Suppressor macrophage treated with lipopolysaccharide for 1 hour (primary cell): ENCODE measurements at places on chromosomes 16 and 17.

GRCh38 chr17:6023036-6023831 lies 46.9 kb upstream of the WSCD1 start:
- no peak for DNase-seq

- DNase-seq, result no peak
These were observed 23.1 kb upstream of the CNOT1 start for GRCh38 chr16:58652741-58653140.

- no peak for DNase-seq
These were observed 808 bp upstream of the BAHCC1 start for GRCh38 chr17:81394377-81394920.

DNA sequence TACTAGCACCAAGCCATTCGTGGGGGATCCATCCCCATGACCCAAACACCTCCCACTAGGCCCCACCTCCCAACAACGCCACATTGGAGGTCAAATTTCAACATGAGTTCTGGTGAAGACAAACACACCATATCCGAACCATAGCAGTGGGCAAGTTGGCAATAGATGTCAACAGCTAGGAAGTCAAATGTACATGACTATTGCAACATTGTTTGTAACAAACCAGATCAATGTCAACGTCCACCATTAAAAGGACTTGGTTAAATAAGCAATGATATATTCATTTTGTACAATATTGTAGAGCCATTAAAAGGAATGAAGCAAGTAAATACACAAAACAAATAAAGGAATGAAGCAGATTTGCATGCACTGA lies 26.5 kb upstream of the CIITA start:
- no peak for DNase-seq

- DNase-seq, result peak; percentile 81
These were observed 271.8 kb downstream of the CPPED1 start for GRCh38 chr16:12531937-12532336.

GRCh38 chr16:86002178-86002900 lies 103.4 kb downstream of the IRF8 start:
- DNase-seq, result no peak

GRCh38 chr17:41801374-41802271 lies 10.1 kb downstream of the P3H4 start:
- DNase-seq, result peak; percentile 78

GRCh38 chr17:17201907-17202306 lies 4.2 kb downstream of the PLD6 start:
- DNase-seq, result no peak

- DNase-seq, result no peak
These were observed 67.1 kb downstream of the RMI2 start for GRCh38 chr16:11412175-11412904.

DNA sequence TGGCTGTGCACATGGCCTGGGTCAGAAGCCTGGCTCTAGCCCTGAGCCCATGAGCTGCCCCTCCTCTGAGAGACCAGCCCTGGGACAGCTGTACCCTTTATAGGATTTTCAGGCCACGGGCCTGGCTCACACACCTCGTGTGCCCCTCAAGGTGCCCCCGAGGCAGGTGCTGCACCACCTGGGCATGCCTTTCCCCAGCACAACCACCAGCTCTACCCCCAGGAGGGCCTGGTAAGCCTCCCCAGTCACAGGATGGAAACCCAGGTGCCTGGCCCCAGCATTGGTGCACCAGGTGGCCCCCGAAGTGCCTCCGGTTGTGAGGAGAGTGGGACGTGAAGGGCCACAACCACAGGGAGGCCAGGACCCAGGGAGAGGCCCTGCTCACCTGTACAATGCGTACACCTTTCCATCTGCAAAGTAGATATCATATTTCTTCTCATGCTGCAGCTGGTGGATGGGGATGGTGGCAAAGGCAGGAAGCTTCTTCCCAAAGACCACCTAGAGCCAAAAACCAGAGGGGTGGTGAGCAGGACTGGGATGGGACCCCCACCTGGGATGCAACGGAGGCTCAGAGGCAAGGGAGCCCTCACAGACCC lies 6.3 kb downstream of the ZNF598 start:
- DNase-seq, result no peak

DNA sequence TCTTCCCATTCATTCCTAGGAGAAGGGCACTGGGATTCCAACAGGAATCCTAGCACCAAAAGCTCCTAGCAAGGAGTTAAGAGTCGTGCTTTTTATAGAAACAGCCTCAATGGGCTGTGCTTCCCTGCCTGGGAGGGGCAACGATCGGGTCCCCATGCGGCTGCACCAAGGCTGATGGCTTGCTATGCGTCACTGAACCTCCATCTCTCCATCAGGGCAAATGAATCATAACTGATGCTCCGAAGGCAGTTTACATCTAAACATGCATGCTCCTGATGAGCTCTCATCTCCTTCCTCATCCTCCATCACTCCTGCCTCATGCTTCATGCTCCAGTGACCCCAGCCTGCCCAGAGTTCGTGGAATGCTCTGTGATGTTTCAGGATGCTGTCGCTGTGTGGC lies 270.5 kb downstream of the FOXL1 start:
- no peak for DNase-seq

GRCh38 chr16:27628241-27628942 lies 78.4 kb downstream of the KATNIP start:
- peak; percentile 30 for DNase-seq

DNA sequence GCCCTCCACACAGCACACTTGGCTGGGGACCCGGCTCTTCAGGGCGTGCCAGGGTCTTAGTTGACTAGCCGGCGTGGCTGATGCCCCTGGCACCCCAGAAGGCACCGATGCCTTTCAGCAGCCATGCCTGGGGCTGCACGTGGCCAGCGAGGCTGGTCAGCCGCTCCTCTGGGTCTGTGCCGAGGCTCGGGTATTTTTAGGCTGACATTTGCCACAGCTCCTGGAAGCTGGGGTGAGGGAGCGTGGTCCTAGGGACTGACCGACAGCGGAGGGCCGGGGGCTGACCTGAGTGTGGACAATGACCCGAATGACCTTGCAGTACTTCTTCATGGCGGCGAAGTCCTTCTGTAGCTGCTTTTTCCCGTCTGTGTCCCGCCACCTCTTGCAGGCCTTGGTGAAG lies 3.9 kb downstream of the RPL3L start:
- no peak for DNase-seq

DNA sequence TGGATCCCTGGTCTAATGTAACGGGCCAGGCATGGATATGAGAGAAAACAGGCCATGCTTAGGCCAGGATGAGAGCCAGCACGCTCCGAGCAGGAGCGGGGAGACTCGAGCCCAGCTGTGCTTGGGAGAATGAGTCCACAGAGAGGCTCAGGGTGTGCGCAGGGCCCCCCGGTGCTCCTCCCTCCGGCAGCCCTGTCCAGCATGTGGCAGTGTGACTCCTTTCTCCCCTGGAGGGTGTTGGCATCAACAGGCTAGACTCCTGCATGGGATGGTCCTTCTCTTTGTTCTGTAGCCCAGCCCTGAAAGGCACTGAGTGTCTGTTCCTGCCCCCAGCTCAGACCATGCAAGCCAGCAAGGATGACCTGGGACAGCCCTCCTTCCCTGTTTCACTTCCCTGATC lies 23.4 kb downstream of the PGS1 start:
- DNase-seq, result no peak

GRCh38 chr17:43216369-43216761 lies 4.7 kb downstream of the TMEM106A start:
- no peak for DNase-seq

- DNase-seq, result no peak
These were observed 72.2 kb upstream of the CREBBP start for GRCh38 chr16:3952737-3953131.

DNA sequence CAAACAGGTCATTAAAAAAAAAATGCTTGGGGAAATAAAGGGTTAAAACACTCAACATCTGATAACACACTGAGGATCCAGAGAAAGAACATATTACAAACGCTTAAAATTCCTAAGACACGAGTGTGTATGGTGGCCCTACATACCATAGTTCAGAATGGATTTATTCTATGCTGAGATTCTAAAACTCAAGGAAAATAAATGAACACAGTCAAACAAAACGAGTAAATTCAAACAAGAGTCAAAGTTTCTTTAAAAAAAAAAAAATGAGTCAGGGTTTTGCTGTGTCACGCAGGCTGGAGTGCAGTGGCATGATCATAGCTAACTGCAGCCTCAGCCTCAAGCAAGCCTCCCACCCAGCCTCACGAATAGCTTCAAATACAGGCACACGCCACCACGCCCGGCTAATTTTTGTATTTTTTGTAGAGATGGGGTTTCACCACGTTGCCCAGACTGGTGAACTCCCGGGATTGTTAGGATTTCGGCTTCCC lies 17.4 kb downstream of the CRK start:
- no peak for DNase-seq

DNA sequence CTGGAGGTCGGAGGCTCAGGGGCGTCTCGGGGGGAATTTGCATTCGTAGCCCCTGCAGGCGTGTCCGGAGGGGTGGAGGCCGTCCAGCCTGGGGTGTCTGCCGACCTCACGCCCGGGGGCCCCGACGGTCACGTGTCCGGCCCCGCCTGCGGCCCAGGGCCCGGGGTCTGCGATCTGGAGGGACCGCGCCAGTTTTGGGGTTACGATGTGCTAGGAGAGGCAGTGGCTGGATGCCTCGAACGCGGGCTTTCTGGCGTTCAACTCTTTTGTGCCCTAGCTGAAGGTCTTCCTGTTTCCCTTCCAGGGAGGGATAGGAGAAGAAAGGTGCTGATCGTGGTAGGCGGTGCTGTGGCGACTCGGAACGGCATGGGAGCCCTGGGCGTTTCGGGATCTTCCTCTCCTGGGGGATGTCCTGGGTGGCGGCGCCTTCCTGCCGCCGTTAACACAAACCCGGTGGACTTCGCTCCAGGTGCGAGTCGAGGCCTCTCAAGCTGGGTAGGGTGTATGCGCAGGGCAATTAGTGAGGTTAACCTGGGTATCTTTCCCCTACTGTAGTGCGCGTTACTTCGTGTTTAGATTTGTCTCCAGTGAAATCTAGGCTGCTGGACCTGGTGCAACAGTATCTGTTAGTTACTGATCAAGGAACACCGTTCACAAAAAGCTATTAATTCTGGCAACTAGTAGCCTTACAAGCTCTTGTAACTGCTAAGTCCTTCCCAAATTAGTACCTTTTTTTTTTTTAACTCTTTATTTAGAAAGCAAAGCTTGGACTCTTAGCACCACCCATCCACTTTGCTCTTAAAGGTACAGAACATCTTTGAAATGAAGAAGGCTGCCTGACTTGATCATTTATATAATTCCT lies 1.3 kb downstream of the AKAP1 start:
- peak; percentile 43 for DNase-seq

DNA sequence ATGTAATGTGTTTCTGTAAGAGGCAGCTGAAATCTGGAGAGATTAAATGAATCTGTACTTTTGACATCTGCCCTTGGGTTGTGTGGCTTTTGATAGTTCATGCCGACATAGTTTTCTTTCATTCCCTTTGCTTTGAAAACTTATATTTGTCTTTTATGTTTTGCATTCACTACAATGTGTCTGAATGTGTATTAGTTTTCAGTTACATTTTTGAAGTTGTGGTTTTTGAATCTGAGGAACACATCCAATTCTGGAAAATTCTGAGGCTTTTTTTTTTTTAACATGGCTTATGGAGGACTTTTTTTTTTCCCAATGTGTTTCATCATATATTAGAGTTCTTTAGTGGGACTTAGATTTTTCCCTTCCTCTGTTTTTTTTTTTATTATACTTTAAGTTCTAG lies 683.7 kb upstream of the SOX9 start:
- DNase-seq, result no peak

- DNase-seq, result no peak
These were observed 16.6 kb upstream of the DBNDD1 start for GRCh38 chr16:90035902-90036301.

GRCh38 chr17:74431568-74432423 lies at the start of gene GPRC5C:
GPRC5C (plus strand) TSS chr17:74432088; CDS start chr17:74439777, 7,689 bp downstream.
- DNase-seq, result peak; percentile 83

GRCh38 chr16:66614161-66614802 lies 9.8 kb downstream of the CMTM3 start:
- DNase-seq, result no peak

GRCh38 chr17:27381007-27381501 lies 75.2 kb upstream of the KSR1 start:
- DNase-seq, result peak; percentile 96

DNA sequence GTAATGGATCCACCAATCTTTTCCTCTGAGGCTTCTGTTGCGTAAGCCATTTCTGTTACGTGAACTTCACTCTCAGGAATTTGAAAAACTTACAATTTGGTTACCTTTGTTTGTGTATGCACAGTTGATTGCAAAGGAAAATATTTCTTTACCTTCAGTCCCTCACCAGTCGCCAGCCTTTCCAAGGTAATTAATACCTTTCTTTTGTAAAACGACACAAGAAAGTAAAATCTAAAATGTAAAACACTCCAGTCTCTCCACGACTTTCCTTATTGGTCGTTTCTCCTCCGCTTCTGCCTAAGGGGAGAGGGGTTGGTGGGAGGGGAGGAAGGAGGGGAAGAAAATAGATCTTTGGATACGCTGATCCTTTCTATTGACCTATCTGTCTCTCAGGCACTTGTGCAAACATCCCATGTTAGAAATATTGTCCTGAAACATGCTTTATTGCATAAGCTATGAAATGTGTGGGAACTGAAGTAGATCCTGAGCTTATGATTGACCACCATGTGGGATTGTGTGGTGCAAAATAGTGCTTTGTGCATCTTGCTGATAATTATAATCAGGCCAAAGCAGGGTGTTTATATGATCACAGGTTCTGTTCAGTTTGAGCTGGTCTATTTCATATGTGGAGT lies 32.4 kb upstream of the EFCAB13 start:
- no peak for DNase-seq

DNA sequence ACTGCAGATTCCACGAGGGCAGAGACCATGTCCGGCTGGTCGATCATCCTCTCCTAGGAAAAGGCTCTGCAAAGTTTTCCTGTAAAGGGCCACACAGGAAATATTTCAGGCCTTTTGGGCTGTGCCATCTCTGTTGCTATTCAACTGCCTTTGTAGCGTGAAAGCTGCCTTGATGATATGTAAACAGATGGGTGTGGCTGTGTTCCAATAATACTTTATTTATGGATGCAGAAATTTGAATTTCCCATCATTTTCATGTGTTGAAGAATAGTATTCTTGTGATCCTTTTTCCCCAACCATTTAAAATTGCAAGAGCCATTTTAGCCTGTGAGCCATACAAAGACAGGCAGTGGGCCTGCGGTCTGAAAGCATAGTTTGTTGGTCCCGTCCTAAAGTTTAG lies 950.7 kb upstream of the RBFOX1 start:
- DNase-seq, result no peak

DNA sequence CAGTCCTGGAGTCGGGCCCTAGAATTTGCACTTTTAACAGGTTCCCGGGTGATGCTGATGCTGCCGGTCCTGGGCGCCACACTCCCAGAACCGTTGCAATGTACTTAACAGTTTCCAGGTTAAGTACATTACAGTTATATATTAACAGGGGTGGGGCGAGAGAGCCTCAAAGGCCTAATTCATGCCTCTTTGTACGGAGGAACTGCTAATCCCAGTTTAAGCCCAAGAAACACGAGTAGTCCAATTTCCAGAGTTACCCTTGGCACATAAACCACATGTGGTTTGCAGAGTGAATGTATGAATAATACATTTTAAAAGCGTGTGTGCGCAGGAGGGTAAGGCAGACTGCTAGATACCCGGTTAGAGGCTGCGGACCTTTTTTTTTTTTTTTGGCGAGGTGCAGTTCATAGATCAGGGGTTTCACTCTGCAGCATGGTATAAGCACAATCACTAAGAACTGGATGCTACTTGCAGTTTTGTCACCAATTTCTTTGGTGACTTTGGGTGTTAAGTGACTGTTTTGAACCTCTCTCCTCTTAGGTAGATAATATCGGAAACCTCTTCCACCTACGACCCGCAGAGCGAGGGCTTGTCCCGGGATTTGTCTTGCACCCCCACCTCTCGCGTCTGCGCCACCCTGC lies 713 bp downstream of the COX11 start:
- DNase-seq, result no peak
